ENCODE measurements at places on chromosomes 6 and 20.
A peak's percentile ranks its signal among the peaks of the same experiment; 100 is the strongest.

DNA sequence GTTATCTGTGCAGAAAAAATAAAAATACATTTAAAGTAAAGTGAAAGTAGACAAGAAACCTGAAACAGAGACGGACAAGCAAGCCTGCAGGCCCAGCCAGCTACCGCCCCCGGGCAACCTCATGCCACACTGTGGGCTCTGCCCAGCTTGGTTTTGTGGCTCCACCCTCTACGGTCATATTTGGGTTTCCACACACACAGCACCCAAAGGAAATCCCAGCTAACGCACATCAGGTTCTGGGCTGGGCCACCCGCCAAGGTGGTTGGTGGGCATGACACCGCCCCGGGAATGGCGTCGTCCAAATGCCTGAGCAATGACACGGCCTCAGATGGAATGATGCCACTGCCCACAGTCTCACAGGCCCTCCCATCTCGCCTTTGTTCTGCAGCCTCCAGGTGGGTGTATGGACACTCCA lies 22.9 kb downstream of the FAM110A start:
- DNase-seq: no peak

DNA sequence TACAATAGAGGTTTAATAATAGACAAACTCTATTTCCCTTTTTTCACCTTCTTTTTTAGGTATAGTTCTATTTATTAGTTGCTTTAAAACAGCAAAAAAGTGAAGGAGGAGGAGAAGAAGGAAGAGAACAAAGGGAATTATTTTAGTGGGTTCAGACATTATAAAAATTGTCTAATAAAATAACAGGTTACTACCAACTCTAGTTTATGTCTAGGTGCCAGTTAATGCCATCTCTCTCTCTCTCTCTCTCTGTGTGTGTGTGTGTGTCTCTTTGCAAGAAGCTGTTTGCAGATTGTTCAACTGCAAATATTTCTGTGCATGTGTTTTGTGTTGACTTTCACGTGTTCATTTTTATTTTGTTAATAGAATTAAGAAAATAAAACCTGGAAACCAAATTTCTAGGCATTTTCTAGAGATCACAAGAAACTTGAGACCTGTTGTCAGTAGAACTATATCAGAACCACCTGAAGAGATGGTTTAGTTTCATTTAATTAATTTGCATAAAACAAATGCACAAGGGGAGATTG lies 313.5 kb upstream of the SGK1 start:
- no peak for DNase-seq

- DNase-seq: no peak
These were observed 61.5 kb downstream of the LYRM4 start for GRCh38 chr6:5199283-5199682.

DNA sequence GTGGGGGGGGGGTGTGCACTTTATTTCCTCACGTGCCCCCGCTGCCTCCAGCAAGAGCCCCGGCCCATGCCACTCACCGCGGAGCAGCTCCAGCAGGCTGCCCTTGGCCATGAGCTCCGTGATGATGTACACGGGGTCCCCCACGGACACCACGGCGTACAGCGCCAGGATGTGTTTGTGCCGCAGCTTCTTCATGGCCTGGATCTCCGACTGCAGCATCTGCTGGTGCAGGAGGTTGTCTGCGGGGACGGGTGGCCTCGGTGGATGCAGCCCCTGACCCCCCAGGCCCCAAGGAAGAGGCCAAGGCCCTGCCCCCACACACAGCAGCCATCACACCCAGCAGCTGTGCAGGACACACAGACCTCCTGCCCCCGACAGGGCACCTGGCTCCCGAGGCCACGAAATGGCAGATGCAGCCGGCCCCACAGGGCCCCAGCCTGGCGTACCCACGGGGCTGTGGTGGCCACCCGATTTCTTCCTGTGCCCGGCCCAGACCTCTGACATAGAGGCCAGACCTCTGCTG lies 4.7 kb downstream of the PTK6 start:
- DNase-seq: no peak

DNA sequence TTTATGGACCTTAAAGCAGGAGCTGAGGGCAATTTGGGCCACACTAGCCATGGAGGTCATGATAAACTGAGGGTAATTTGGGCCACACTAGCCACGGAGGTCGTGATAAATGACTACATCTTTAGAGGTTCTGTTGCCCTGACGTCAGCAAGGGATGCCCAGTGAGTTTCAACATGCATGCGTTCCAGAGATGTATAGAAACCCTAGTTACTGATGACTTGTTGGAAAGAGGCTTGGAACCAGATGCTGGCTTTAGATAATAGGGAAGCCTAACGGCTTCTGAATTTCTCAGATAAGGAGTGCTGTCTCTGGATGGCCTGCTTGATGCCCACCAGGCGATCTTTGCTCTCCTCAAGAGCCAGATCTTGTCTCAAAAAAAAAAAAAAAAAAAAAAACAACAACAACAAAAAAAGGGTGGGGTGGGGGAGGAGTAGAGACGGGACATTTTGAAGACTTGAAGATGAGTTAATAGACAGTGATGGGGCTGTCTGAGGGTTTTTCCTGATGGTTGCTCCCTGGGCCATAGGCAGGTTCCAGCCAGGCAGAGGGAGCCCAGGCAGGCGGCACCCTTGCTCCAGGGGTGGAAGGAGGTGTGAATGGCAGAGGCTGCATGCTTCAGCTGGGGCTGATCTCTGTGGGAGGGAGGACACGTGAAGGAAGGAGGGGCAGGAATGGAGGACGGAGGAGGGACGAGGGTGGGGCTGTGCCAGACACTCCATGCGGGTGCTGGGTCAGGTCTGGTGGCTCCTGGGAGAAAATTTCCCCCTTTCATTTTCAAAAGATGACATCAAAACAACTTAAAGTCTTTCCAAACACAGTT lies 27.0 kb upstream of the FRMD1 start:
- DNase-seq: no peak

GRCh38 chr20:25019381-25020155 lies 27.0 kb upstream of the APMAP start:
- DNase-seq: no peak

- no peak for DNase-seq
These were observed 4.0 kb upstream of the NNAT start for GRCh38 chr20:37516811-37517750.

DNA sequence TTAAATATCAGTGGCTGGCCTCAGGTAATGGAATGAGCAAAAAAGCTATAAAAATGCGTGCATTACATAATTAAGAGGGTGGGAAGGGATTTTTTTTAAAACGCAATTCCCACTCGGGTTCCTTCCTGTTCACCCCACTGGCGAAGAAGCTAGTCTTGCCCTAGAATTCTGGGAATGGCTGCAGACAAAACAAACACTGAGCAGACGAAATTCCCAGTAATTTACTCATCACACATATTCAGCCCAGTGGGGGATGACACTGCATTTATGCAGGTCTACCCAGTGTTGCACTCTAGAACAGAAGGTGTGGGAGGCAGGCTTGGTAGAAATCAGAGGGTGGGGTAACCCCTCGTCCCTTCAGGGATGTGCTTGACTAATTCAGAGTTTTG lies 2695.0 kb upstream of the DEFB115 start:
- no peak for DNase-seq

DNA sequence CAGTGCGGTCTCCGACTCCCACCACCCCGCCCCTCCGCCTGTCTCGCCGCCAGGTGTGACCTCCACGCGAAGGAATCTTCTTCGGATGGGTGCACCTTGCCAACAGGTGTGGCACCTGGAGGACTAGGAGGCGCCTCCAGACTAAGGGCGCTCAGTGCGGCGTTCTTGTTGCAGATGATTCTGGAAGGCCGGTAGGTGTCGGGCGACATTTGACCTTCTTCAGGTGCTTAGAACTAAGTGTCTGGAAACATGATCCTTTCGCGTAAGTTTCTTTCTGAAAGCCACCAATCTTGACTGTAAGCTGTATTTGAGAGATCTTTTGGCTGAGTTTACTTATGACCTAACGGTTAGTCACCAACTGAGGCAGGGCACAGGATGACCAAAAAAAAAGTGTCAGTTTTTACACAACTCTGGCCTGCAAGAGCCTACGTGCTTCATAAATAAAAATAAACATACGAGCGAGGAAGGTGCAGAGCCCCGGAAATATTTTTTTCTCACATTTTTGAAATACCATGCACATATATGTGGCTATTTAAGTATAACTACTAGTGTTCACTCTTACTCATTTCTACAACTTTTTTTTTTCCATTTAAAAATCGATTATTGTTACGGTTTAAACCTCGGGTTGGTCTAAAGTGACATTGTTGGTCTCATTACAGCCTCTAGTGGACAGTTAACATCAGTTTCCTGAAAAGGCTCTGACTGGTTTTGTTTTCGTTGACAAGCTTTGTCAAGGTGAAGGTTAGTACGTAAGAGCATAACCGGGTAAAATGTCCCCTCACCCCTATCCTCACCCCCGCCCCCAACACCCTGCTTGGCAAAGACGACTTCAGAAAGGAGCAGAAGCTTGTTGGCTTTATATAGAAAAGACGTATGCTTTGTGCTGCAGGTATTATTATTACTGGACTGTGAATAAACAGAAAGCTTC lies 1.6 kb upstream of the ATXN1 start:
- DNase-seq: peak; percentile 54

GRCh38 chr6:76420094-76420493 lies 347.6 kb upstream of the IMPG1 start:
- no peak for DNase-seq

DNA sequence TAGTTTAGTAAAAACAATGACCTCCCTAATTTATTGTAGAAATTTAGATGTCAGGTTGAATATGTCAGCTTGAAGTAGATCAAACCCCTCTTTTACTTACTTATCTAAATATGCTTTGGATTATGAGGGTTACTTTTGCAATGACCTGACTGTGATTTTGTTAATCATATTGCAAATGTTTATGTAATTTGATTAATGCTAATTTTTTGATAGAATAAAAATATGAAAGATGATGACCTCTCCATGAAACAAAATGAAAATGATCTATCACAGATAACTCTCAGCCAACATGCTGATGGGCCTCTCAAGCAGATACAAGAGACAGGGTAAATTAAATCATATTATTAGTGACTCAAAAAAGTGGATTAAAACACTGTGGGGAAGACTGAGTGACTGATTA lies 131.0 kb downstream of the CEP57L1 start:
- DNase-seq: no peak
